ENCODE measurements at places on chromosomes 1 and 21.

DNA sequence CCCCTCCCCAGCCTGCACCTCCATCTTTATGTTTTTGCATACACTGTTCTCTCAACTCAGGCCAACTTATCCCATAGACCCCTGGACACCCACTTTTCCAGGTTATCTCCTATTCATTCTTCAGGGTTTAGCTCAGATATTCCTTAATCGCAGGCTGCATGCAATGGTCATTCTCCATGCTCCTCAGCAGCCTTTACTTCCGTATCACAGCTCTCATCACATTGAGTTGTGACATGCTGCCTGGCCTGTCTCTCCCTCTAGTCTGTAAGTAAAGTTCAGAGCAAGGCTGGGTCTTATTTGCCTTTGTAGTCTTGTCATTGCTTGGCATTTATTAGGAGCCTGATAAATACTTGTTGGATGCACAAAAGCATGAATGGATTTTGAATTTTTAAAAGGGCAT, 6.9 kb downstream of the DNAJC6 start:
- no peak for DNase-seq

- no peak for DNase-seq
Observed at GRCh38 chr21:31221043-31221442, 123.0 kb downstream of the TIAM1 start.

DNA sequence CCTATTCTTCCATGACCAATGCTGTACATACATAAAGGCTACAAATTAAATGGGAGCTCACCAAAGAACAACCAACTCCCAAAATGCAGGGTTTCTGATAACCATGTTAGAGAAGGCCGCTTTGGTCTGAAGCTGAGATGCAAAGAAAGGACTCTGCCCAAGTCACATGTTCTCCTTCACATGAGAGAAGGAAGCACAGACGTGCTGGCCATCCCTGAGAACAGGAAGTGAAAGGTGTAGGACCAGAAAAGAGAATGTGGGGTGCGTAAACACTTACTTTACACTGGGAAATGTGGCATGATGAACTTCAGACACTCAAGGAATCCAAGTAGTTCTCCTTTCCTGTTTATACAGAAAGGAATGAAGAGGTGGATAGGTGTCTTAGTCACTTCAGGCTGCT, 31.7 kb upstream of the TADA1 start:
- DNase-seq = no peak

DNA sequence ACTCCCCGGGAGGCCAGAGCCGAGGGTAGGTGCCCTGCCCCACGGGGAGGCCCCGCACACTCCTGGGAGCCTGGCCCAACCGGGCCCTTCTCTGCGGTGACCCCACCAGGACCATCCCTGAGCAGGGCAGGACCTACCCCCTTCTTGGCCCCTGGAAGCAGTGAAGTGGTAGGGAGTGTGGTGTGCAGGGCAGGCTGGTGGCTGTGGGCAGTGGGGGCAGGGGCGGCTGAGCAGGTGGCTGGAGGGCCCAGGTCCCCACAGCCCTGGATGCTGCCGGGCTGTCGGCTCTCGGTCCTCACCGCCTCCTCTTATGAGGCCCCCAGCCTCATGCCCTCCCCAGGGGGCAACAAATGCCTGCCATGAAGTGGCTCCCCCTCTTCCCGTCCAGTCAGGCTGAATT, 19.5 kb downstream of the PLCH2 start:
- no peak for DNase-seq

DNA sequence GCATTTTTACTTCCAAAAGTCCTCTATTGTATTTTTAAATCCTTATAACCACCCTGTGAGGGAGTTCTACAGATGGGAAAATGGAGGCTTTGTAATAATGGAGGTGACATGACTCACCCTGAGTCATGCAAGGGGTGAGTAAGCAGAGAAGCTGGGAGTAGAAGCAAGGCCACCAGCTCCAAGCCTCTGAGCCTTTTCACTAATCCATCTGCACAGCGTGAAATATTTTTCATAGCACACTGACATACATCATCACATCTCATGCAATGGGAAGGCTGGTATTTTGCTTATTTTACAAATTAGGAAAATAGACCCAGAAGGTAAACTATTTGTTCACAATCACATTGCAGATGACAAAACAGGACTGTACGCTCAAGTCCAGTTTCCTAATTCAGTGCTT, 96.9 kb downstream of the KCNH1 start:
- DNase-seq = no peak

- DNase-seq = no peak
Observed at GRCh38 chr1:57222307-57222706, 201.6 kb downstream of the DAB1 start.

- DNase-seq = no peak
Observed at GRCh38 chr1:18176619-18177018, 69.0 kb downstream of the IGSF21 start.

DNA sequence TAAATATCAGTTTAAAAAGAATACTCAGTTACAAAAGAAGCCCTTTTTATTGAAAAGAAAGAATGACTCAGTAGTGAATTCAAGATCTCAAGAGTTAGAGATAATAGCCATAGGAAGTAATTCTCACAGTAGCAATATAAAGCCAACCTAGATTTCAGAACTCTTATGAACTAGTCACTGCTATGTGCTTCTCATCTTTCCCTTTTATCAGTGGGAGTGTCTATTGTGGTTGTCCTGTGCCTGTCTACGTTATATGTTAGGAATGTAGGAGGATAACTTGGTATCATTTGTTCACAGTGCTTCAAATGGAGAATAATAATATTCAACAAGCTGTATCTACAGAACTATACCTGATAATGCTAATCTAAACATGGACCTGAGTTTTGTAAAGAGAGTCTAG, 73.1 kb upstream of the RGS21 start:
- DNase-seq = no peak

DNA sequence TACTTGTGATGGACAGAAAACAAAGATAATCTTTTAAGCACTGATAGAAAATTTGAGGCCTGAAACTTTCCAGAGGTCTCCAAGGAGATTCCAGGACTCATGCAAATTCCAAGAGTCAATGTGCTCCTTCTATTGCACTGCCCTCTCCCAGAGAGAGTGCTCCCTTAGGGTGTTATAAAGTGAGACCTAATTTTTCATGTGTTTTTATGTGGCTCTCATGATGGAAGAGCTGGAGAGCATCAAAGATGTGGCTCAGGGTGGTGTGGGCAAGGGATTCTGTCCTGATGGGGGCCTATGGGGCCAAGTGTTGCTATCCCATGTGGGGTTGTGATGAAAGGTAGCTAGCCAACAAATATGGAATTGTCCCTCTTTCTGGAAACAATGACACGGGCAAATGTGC, 101.3 kb downstream of the PRRX1 start:
- no peak for DNase-seq

- peak; percentile 38 for DNase-seq
Observed at GRCh38 chr1:65812065-65812464, 19.4 kb downstream of the PDE4B start.

- no peak for DNase-seq
Observed at GRCh38 chr1:209648931-209649776, 3.1 kb downstream of the LAMB3 start.

DNA sequence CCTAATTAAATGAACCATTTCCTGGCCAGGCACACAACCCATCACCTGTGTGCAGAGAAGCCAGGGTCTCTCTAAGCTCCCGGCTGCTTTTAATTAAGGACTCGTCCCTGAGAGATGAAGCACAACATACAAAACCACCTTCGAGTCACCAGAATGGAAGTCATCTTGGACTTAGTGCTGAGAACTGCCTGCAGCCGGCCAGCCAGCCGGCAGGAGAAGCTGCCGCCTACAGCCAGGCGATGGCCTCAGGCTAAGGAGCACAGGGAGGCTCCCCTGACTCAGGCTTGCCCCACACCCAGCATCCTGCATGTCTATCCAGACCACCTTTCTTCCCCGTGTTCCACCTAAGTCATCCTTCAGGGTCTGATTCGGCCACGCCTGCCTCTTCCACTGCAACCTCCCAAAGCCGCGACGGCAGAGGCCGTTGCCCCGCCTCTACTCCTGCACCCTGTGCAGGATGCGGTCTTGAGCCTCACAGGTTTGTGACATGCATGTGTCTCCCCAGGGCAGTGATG, 83.6 kb downstream of the SLC66A1 start:
- DNase-seq = no peak

DNA sequence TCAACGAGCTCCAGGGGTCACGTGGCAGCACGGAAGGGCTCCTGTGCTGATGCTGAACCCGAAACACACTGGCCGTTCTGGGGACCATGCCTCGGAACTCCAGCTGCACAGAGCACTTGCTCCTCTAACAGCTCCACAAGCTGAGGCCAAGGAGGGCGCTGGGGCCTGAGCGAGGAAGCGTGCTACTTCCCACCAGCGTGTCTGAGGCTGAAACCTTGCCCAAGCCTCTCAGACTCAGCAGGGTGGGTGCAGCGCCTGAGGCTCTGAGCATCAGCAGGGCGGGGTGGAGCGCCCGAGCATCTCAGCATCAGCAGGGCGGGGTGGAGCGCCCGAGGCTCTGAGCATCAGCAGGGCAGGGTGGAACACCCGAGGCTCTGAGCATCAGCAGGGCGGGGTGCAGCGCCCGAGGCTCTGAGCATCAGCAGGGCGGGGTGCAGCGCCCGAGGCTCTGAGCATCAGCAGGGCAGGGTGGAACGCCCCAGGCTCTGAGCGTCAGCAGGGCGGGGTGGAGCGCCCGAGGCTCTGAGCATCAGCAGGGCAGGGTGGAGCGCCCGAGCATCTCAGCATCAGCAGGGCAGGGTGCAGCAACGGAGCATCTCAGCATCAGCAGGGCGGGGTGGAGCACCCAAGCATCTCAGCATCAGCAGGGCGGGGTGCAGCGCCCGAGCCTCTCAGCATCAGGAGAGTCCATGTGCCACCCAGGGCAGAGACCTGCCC, 9.6 kb downstream of the WRAP73 start:
- DNase-seq = no peak

DNA sequence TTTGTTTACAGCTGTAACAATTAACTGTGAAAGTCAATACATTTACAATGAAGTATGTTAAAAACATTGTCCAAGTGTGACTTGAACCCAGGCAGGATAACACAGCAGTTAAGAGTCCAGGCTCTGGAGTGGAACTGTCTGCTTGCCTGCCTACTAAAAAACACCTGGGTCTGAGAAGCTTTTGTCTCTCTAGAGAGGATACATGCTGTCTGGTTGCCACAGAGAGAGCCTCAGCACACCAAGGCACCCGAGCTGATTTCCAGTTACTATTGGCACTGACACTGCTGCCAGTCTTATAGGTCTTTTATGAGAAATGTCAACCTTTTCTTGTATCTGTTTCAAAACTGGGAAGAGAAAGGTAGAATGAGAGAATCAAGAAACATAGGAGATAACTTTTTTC, 20.2 kb upstream of the RALGPS2 start:
- DNase-seq = no peak

GRCh38 chr1:67650061-67650460, 34.9 kb upstream of the GADD45A start:
- no peak for DNase-seq

GRCh38 chr1:232501854-232502253, 128.1 kb downstream of the SIPA1L2 start:
- no peak for DNase-seq

DNA sequence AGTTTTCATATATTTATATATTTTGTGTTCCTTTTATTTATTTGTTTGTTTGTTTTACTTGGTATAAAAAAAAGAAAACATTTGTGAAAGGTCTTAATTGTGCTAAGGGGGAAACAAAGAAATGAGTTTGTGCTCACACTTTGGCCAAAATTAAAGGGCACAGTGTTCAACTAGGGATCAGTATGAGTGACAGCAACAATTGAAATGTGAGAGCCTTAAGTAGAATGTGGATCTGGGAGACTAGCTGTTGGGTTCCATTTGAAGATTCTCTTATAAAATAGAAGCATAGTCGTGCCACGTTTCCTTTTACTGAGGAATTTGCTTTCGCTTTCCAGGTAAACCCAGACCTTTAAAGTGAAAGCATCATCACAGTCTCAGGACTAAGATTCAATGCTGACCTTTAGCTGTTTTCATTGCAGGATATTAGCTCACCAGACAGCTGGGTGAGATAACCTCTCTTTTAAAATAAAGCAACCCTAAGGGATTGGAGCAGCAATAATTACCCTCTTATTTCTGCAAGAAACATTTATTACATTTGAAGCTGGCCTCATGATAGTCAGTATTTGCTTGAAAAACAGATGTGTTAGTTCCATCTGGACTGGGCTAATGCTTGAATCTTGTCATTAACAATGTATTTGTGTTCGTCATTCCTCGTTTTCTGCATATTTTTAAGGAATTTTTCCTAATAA, 37.1 kb upstream of the CD55 start:
- no peak for DNase-seq

DNA sequence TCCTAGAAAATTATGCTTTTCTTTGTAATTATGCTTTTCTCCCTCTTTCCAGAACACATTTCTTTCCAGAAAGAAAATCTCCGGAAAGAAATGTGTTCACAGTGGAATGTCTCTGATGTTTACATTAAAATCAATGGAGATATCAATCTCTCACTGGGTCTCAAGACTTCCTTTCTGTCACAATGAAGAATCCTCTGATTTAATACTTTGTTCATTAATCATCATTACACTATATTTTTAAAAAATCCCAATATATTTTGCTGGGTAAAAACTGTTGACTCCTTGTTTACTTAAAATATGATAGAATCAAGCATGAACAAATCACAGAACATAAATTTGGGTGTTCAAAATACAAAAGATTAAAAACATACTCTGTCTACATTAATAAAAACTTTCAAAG, 26.3 kb upstream of the TGFBR3 start:
- no peak for DNase-seq

GRCh38 chr1:112057736-112058135, 68.3 kb upstream of the KCND3 start:
- DNase-seq = no peak

- DNase-seq = no peak
Observed at GRCh38 chr21:45794027-45794426, 150.5 kb downstream of the PCBP3 start.

DNA sequence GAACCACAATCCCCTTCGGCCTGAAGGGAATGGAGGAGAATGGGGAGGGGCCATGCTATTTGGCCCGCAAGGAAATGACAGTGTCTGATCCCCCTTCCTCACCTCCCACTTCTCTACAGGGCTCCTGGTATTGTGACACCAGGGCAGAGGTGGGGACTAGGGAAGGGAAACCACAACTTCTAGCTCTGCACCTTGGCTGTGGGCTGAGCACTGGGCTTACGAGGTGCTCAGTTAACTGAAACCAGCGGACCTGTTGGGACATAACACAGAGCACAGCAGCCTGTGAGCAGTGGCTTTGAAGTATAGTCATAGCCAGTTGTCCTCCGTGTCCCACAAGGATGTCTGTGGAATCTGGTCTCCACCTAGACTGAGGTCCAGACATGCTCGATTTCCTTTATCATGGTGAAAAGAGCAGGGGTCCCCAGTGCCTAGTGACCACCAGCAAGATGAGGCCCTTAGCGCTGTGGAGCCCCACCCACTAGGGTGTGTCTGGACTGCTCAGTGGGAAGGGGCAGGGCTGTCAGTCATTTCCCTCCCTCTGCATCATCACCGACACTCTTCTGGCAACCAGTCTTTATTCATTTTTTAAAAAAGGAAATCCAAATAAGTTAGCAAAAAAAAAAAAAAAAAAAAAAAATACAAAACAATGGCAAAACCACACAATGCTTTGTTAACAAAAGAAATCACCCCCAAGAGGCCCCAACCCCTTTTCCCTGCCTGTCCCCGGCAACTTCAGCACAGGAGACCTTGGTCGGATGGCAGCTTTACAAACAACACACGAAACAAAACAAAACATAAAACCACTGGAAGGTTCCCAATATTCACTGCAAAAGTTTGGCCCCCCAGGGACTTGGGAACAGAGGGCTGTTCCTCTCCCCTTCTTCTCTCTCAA, 3.0 kb downstream of the MYOG start:
- DNase-seq = no peak
